ENCODE measurements at places on chromosomes 5 and 9.

DNA sequence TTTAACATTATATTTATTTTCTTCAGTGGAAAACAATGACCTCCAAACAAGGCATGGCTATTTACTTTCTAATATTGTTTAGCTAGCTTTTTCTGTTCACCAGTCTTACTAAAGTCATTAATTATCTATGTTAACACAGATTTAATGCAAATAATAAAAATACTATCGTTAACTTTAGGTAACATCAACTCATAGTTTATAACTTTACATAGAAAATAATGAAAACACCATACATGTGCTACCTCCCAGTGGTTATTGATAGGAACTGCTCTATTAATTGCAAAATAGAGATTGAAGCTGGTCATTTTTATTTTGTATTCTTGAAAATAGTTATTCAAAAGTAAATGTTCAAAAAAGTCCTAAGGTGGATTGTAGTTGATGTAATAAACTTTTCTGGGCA, 78.3 kb upstream of the HCN1 start:
- H3K4me1 ChIP-seq: no peaks in the 10 kb centered on the region
- no peaks in the 10 kb centered on the region for H3K27me3 ChIP-seq
- H3K4me3 ChIP-seq: no peak overlapping the region
- no peak overlapping the region for H3K27ac ChIP-seq
- no peaks in the 10 kb centered on the region for H3K36me3 ChIP-seq

DNA sequence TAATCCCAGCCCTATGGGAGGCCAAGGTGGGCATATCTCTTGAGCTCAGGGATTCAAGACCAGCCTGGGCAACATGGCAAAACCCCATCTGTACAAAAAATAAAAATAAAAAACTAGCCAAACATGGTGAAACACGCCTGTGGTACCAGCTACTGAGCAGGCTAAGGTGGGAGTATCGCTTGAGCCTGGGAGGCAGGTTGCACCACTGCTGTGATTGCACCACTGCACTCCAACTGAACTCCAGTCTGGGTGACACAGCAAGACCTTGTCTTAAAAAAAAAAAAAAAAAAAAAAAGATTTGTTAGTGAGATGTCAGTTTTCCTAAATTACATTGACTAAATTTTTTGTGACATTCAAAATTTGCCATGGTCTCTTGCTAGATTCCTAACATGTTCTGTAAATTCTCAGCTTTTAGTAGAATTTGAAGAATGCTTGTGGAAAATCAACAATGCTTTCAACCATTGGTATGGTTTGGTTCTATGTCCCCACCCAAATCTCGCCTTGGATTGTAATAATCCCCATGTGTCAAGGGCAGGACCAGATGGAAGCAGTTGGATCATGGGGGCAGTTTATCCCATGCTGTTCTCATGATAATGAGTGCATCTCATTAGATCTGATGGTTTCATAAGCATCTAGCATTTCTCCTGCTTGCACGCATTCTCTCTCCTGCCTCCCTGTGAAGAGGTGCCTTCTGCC, 236.1 kb downstream of the ARRDC3 start:
- H3K4me3 ChIP-seq: no peak overlapping the region
- no peak overlapping the region for H3K27ac ChIP-seq
- no peaks in the 10 kb centered on the region for H3K36me3 ChIP-seq
- peak; percentile 76 for DNase-seq

- H3K27me3 ChIP-seq: no peaks in the 10 kb centered on the region
- DNase-seq: peak; percentile 60
- H3K27ac ChIP-seq: peak overlapping the region; percentile 84
- H3K4me3 ChIP-seq: no peak overlapping the region
Observed at GRCh38 chr5:109454731-109455505, 45.1 kb upstream of the PJA2 start.

DNA sequence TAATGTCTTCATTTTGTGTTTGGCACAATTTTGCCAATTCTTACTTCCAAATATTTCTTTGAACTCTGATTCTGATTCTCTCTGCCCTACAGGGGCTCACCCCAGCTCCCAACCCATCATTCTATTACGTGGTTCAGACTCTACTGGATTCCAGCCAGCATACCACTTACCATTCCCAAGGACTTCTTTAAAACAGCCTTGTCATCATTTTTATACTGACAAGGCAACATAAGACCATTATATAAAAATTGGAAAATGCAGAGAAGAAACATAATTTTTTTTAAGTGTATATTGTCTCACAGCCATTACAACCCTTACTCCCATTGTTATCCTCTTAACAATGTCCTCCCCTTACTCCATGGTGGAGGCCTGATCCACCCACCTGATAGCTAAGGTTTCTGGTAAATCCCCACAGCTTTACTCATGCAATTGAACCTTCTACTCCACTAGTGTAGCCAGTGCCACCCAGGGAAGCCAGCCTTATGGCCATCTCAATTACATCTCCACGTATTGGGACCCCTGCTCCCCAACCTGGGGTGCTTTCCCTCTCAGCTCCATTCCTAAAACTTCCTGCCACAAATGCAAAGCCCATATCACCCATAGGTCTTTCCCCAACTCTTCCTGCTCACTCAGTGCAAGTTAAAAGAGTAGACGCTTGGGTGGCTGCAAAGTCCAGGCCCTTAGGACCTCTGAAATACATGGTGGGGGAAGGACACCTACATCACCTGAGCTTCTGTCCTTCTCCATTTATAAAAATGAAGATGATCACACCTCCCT, 19.1 kb downstream of the UGT3A2 start:
- no peak for DNase-seq
- no peaks in the 10 kb centered on the region for H3K27me3 ChIP-seq
- no peak overlapping the region for H3K4me3 ChIP-seq
- no peaks in the 10 kb centered on the region for H3K36me3 ChIP-seq
- H3K4me1 ChIP-seq: no peaks in the 10 kb centered on the region
- H3K27ac ChIP-seq: no peak overlapping the region

DNA sequence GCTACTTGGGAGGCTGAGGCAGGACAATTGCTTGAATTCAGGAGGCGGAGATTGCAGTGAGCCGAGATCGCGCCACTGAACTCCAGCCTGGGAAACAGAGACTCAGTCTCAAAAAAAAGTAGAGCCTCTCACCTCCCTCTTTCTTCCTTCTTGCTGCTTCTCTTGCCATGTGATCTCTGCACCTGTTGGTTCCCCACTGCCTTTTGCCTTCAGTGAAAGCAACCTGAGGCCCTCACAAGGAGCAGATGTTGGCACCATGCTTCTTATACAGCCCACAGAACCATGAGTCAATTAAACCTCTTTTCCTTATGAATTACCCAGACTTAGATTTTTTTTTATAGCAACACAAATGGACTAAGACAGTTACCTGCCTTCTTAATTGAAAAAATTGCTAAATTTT, 45.6 kb upstream of the GLRX start:
- no peaks in the 10 kb centered on the region for H3K27me3 ChIP-seq
- H3K4me1 ChIP-seq: peaks cover 6% of the 10 kb centered on the region
- no peak overlapping the region for H3K4me3 ChIP-seq
- DNase-seq: no peak

GRCh38 chr5:72518001-72518683, 10.9 kb upstream of the ZNF366 start:
- no peaks in the 10 kb centered on the region for H3K27me3 ChIP-seq
- peaks cover 1% of the 10 kb centered on the region for H3K4me1 ChIP-seq
- peak; percentile 72 for DNase-seq
- no peak overlapping the region for H3K4me3 ChIP-seq
- H3K27ac ChIP-seq: no peak overlapping the region

DNA sequence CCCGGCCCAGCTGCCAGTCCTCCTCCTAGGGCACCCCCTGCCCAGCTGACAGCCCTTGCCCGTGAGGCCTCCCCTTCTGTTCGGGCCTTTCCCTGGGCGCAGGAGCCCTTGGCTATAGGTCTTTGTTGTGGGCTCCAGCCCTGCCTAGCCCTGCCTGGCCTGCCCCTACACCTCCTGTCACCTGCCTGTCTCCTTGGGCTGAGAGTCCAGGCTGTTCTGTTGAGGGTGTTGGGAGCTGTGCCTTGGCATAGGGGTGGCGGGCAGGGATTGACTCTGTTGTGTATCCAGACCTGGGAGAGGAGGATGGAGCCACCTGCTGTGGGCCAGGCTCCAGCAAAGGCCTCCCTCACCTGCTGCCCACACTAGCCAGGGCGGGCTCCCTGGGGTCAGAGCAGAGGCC, 11.6 kb downstream of the FCN2 start:
- H3K27me3 ChIP-seq: no peaks in the 10 kb centered on the region
- no peak overlapping the region for H3K27ac ChIP-seq
- no peaks in the 10 kb centered on the region for H3K4me1 ChIP-seq
- no peak for DNase-seq
- H3K36me3 ChIP-seq: no peaks in the 10 kb centered on the region

- H3K4me3 ChIP-seq: no peak overlapping the region
- no peaks in the 10 kb centered on the region for H3K36me3 ChIP-seq
- H3K27ac ChIP-seq: no peak overlapping the region
- no peaks in the 10 kb centered on the region for H3K4me1 ChIP-seq
- no peaks in the 10 kb centered on the region for H3K27me3 ChIP-seq
Observed at GRCh38 chr9:7783635-7784063, 15.9 kb downstream of the DMAC1 start.

DNA sequence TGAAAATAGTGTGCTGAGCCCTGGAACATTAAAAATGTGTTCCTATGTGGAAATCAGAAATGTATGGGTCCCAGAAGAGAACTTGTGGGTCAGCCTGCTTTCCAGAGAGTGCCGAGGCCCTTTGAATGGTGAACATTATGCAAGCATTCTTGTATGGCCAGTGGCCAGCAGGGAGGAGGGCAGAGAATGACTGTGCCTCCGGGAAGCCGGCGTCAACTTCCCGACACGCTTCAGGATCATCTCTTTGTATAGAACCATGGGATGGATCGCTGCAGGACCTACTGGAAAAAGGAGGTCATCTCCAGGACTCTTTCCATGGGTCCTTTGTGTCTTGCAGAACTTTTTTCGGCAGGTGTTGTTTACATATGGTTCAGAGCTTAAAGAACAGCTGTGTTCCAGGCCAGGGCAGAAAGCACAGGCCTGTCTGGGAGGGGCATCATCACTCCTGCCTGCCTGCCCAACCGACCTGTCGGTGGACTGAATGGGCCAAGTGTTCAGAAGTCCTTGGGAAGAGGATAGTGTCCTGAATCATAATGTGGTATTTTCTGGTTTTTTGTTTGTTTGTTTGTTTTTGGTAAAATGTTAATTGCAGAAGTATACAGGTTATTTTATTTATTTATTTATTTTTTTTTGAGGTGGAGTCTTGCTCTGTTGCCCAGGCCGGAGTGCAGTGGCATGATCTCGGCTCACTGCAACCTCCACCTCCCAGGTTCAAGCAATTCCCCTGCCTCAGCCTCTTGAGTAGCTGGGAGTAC, 9.0 kb downstream of the PRRC2B start:
- H3K4me1 ChIP-seq: peaks cover 62% of the 10 kb centered on the region
- H3K36me3 ChIP-seq: peaks cover 4% of the 10 kb centered on the region
- H3K27me3 ChIP-seq: no peaks in the 10 kb centered on the region
- peak; percentile 80 for DNase-seq

- peak overlapping the region; percentile 45 for H3K4me3 ChIP-seq
- peak; percentile 54 for DNase-seq
- H3K36me3 ChIP-seq: no peaks in the 10 kb centered on the region
- no peak overlapping the region for H3K27ac ChIP-seq
Observed at GRCh38 chr9:122213589-122214413, 15.0 kb downstream of the LHX6 start.

DNA sequence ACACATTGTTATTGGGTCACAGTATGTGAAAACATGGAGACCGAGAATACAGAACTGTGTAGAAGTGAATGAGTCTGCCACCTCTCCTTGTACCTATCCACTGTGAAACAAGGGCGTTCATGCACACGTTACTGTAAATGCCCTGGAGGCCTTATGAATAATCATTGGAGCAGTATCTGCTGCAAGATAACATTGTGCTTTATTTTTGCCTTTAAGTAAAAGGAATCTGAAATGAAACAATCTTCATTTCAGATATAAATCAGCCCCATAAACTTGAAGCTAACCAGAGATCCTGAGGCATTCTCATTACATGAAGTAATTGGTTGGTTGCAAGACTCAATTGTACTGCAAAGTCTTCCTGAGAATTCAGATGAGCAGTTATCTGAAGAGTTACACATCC, 419.6 kb downstream of the KDM4C start:
- H3K4me3 ChIP-seq: no peak overlapping the region
- DNase-seq: peak; percentile 46
- H3K27me3 ChIP-seq: no peaks in the 10 kb centered on the region
- no peaks in the 10 kb centered on the region for H3K36me3 ChIP-seq
- peaks cover 25% of the 10 kb centered on the region for H3K4me1 ChIP-seq

- DNase-seq: no peak
- H3K4me1 ChIP-seq: peaks cover 6% of the 10 kb centered on the region
- no peak overlapping the region for H3K4me3 ChIP-seq
- H3K36me3 ChIP-seq: no peaks in the 10 kb centered on the region
- H3K27ac ChIP-seq: peak overlapping the region; percentile 61
Observed at GRCh38 chr5:90093751-90094485, 315.6 kb downstream of the CETN3 start.

DNA sequence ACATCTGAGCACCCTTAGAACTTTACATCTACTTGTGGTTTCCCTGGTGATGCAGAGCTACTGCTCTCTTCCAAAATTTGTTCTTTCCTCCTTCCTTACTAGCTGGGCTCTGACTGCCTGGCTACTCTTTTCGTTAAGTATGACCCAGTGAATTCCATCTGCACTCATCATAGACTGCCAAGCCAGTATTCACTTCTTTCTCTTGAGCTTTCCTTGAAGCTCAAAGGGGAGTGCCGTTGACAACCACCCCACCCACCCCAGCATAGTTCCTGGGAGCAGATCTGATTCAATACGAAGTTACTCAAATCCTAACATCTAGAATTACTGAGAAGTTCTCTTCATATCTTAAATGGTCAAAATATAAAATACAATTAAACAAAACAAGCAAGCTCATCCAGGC, 190.5 kb downstream of the ADAMTS12 start:
- no peak overlapping the region for H3K27ac ChIP-seq
- H3K27me3 ChIP-seq: no peaks in the 10 kb centered on the region
- no peaks in the 10 kb centered on the region for H3K4me1 ChIP-seq
- H3K36me3 ChIP-seq: no peaks in the 10 kb centered on the region
- no peak overlapping the region for H3K4me3 ChIP-seq

- DNase-seq: peak; percentile 17
- H3K27me3 ChIP-seq: no peaks in the 10 kb centered on the region
- no peaks in the 10 kb centered on the region for H3K4me1 ChIP-seq
- no peak overlapping the region for H3K27ac ChIP-seq
- H3K36me3 ChIP-seq: no peaks in the 10 kb centered on the region
Observed at GRCh38 chr5:41445937-41446563, 64.4 kb downstream of the PLCXD3 start.

GRCh38 chr9:93038918-93039317, 19.6 kb upstream of the SUSD3 start:
- H3K36me3 ChIP-seq: no peaks in the 10 kb centered on the region
- no peaks in the 10 kb centered on the region for H3K4me1 ChIP-seq
- no peaks in the 10 kb centered on the region for H3K27me3 ChIP-seq
- DNase-seq: no peak

GRCh38 chr9:96192710-96193109, 109.3 kb downstream of the HSD17B3 start:
- no peak overlapping the region for H3K27ac ChIP-seq
- H3K36me3 ChIP-seq: no peaks in the 10 kb centered on the region
- no peaks in the 10 kb centered on the region for H3K4me1 ChIP-seq
- H3K4me3 ChIP-seq: no peak overlapping the region
- no peak for DNase-seq
